ENCODE measurements at places on chromosomes 3 and 15. TPM values are rescaled to one million over a fixed set of nuclear protein-coding genes. Genes with fewer than 3 reads are reported as not detected.

- peak; percentile 44 for DNase-seq
- H3K4me1 ChIP-seq = peaks cover 47% of the 10 kb centered on the region
- H3K27me3 ChIP-seq = no peaks in the 10 kb centered on the region
- peak overlapping the region; percentile 79 for H3K27ac ChIP-seq
- H3K4me3 ChIP-seq = peak overlapping the region; percentile 80
These were observed 795 bp upstream of the SCAANT1 start for GRCh38 chr3:63912768-63913588.

DNA sequence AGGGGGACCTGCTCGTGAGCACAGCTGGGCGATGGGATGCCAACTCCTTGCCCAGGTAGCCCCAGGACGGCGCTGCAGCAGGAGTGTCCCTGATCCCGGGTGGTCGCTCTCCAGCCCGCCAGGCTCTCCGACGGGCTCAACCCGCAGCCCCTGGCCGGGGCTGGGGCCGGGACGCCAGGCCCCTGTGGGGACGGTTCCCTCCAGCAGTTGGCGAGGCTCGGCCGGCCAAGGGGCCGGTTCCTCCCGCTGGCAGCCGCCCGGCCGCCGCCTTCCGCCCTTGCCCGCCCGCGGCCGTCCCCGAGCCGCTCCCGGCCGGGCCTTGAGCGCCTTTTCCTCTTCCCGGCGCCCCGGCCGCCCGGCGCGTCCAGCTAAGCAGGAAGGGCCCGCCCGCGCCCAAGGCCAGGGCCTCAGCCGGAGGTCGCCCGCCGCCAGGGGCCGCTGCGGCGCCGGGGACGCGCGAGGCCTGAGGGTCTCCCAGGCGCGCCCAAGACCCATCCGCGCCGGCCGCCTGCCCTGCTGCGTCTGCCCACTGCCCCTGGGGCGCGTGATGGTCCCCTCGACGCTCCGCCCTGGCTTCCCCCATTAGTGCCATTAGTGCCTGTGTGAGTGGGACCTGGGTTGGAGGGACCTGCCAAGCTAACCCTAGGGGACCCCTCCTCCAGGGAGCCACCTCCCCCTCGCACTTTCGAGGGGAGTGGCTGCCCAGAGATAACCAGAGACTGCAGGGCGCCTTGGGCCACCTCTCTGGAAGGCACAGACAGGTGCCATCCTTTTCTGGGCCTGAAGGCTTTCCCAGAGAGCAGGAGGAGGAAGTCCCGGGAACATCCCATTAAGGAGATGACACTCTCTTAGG is 106.4 kb downstream of the FBLN2 start:
- no peaks in the 10 kb centered on the region for H3K36me3 ChIP-seq
- peaks cover 23% of the 10 kb centered on the region for H3K4me1 ChIP-seq
- no peak overlapping the region for H3K27ac ChIP-seq
- peaks cover 8% of the 10 kb centered on the region for H3K27me3 ChIP-seq

Gene ZNF502
- 1.0 TPM for total RNA-seq

GRCh38 chr15:63013052-63013808 is 29.3 kb upstream of the TPM1 start:
- H3K27me3 ChIP-seq = no peaks in the 10 kb centered on the region
- H3K4me1 ChIP-seq = no peaks in the 10 kb centered on the region
- H3K4me3 ChIP-seq = no peak overlapping the region
- no peak overlapping the region for H3K27ac ChIP-seq

DNA sequence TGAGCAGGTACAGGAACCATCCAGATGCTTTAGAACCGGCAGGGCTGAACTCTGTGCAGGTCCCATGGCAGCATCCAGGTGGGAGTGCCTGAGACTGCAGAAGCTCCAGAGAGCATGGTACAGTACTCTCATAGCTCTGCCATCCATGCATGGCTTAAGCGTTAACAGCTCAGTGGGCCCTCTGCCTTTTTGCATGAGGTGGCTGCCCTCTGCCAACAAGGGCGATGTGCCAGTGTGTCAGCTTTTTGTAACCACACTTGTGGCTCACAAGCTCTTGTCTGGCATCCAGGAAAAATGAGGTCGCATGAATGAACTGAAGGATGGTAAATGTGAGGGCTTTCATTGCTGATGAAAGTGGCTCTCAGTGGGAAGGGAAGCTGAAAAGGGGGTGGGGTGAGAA is 950.1 kb downstream of the DIPK2A start:
- no peaks in the 10 kb centered on the region for H3K27me3 ChIP-seq
- no peaks in the 10 kb centered on the region for H3K4me1 ChIP-seq
- H3K36me3 ChIP-seq = no peaks in the 10 kb centered on the region

Gene ASB7
- 16.8 TPM for total RNA-seq

DNA sequence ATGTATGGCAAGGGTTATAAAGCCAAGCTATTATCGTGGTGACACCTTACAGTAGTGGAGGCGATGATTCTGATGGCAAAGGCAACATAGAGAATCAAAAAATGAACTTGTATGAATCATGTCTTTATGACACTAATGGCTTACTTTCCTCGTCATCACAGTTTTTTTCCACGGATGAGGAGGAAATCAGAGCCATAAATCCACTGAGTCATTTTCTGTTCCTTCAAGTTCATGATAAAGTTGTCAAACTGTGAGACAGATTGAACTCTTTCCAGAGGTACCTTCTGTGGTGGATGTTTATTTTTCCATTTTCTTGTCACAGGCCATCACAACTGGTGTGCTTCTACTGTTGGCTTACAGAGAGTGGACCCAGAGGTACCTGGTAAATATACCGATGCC is 8.5 kb downstream of the TMEM212 start:
- H3K27me3 ChIP-seq = peaks cover 2% of the 10 kb centered on the region
- no peak overlapping the region for H3K27ac ChIP-seq
- no peaks in the 10 kb centered on the region for H3K36me3 ChIP-seq
- H3K4me3 ChIP-seq = no peak overlapping the region

Gene FGF7
- not detected for total RNA-seq

Gene PEX11A
- total RNA-seq = 1.0 TPM

DNA sequence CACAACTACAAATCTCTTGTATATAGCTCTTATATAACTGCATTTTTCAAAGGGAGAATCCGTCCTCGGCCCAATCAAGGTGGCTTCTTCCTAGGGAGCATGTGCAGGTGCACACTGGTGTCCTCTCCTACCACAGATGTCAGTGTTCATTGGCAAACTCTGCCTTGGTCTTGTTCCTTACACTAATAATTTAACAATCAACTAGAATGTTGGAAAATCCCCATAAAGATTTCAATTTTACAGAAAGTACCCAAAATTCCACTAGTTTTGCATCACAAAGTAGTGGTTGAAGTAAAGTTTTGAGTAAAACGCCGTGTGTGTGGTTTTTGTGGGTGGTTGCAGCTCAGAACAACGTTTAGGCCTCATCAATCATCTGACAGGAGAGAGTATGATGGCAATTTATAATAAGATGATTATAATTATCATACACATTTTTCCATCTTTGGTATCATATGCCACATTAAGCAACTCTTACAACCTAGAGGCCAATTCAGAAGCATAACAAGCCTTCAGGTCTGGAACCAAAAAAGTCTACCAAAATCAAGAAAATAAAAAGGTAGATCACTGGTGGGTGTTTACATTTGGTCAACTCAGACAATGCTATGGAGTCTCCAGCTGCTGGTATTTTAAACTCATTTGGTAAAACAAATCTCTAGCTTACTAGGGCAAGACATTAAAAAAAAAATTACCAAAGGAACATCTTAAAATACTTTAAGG is 128.9 kb upstream of the BHLHE40 start:
- peak overlapping the region; percentile 38 for H3K4me3 ChIP-seq
- H3K27ac ChIP-seq = peak overlapping the region; percentile 94
- peak; percentile 88 for DNase-seq
- H3K36me3 ChIP-seq = peaks cover 5% of the 10 kb centered on the region

DNA sequence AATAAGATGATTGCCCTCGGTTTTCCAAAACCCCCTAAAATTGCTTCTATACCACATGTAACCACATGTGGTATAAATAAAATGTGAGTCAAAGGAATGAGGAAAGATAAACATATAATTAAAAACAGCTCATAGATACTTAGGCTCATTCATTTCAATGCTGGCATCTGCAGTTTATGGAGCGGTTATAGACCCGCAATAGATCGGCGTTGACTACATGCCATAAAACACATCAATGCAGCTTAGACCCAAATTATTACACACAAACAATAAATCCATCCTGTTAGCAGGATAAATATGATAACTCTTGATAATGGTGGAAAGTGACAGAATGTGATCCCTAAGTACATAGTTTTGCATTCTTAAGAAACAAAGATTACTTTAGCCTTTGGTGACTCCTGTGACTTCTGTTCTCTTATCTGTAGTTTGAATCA is 143.7 kb downstream of the NR2F2 start:
- no peaks in the 10 kb centered on the region for H3K36me3 ChIP-seq
- no peak for DNase-seq
- no peak overlapping the region for H3K4me3 ChIP-seq

Gene DUOXA2
- not detected for total RNA-seq

DNA sequence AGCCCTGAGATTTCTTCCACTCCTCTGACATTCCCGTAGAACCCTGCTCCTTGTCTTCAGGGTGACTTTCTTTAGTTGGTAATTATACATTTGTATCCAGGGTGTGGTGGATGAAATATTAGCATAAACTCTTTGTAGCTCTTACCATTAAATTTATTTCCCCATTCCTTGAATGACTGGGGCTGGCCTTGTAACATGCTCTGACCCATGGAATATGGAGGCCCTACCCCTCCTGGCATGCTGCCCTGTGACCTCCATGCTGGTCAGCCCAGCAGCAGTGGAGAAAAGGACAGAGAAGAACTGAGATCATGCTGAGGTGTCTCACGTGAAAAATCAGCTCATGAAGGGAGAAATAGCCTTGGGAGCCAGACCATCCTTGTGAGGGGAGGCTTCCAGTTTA is 96.1 kb upstream of the PROK2 start:
- H3K27me3 ChIP-seq = peaks cover 4% of the 10 kb centered on the region
- H3K4me3 ChIP-seq = no peak overlapping the region
- no peak for DNase-seq
- no peaks in the 10 kb centered on the region for H3K36me3 ChIP-seq

DNA sequence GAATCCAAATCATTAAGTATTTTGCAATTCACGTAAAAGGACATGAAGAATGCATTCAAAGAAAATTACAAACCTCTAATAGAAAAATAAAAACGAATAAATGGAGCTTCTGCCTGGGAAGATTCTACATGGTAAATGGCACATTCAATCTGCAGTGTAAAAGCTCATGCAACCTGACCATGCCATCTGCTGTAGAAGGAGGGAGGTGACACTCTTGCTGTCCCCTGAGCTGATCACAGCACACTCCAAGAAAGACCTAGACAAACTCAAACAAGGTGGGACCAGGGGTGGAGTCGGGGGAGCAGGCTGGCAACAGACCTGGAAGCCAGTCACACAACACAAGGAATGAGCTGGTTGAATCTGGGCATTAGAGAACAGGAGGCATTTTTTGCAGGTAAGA is 101.8 kb downstream of the BDH1 start:
- peak; percentile 41 for DNase-seq
- H3K27me3 ChIP-seq = no peaks in the 10 kb centered on the region
- H3K27ac ChIP-seq = no peak overlapping the region
- H3K4me3 ChIP-seq = no peak overlapping the region
- no peaks in the 10 kb centered on the region for H3K36me3 ChIP-seq

Gene IQCF5
- not detected for total RNA-seq

Gene KIF23
- 73.1 TPM for total RNA-seq

GRCh38 chr15:62150445-62150844 is 14.6 kb downstream of the C2CD4B start:
- H3K27me3 ChIP-seq = peaks cover 4% of the 10 kb centered on the region
- peaks cover 37% of the 10 kb centered on the region for H3K4me1 ChIP-seq
- H3K4me3 ChIP-seq = no peak overlapping the region

Gene CFAP161
- total RNA-seq = not detected

Gene CCDC13
- total RNA-seq = 0.31 TPM

DNA sequence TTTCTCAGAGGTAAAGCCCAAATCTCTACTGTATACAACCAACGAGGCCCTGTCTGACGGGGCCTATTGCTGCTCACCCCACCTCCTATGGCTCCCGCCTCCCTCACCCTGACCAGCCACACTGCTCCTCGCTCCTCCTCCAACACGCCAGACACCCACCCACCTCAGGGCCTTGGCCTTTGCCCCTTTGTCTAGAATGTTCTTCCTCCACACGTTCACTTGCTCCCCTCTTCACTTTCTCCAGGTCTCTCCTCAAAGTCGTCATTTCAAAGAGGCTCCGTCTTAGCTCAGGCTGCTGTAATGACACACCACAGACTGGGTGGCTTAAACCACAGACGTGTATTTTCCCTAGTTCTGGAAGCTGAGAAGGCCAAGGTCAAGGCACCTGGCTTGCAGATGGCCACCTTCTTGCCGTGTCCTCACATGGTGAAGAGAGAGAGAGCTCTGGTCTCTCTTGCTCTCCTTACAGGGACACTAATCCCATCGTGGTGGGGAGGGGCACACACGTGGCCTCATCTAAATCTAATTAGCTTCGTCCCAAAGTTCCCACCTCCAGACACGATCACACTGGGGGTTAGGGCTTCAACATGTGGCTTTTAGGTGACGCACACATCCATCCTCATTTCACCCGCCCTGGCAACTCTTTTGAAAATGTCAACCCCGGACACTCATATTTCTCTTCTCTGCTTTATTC is 98.2 kb downstream of the TLE3 start:
- peaks cover 2% of the 10 kb centered on the region for H3K36me3 ChIP-seq
- no peak for DNase-seq
- no peaks in the 10 kb centered on the region for H3K4me1 ChIP-seq
- H3K27ac ChIP-seq = no peak overlapping the region

Gene GPR160
- total RNA-seq = 10.3 TPM

DNA sequence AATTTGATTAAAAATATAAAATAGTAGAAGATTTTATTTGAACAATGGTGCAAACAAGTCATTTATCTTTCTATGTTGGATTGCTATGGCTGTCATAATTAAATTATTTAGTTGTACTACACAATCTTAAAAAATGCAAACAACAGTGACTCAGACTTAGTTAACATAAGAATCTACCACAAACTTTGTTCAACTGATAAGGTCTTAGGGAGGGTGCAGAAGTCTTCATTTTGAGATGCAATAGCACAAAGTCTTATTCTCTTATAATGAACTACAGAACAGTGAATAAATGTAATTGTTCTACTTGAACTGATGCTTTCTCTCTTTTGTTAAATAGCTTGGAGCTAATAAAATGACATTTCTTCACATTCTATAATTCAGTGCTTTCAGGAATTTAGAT is 482.8 kb upstream of the NAALADL2 start:
- H3K36me3 ChIP-seq = no peaks in the 10 kb centered on the region
- H3K27ac ChIP-seq = no peak overlapping the region
- H3K4me3 ChIP-seq = no peak overlapping the region
- H3K27me3 ChIP-seq = no peaks in the 10 kb centered on the region
- no peaks in the 10 kb centered on the region for H3K4me1 ChIP-seq

Data from activated naive CD4-positive, alpha-beta T cell treated with anti-CD3 and anti-CD28 coated beads for 36 hours (primary cell).